ENCODE measurements at places on chromosomes 3 and 15.
A peak's percentile ranks its signal among the peaks of the same experiment; 100 is the strongest.

DNA sequence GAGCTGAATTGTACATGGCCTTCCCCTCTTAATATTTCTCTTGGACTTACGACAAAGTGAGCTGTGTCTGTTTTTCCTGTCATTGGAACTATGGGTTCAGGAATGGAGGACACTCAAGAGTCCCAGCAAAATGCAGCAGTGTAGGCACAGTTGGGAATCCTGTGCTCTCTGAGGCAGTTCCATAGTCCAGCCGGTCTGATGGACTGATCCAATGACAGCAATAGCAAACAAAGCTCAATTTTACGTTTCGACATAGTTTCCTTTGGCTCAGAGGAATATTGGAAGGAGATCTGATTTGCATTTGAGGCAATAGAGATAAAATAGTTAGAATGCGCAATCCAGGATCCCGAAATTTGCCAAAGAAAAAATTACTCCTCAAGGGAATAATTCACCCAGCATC, 276.9 kb upstream of the CNTN3 start:
- no peak for DNase-seq

DNA sequence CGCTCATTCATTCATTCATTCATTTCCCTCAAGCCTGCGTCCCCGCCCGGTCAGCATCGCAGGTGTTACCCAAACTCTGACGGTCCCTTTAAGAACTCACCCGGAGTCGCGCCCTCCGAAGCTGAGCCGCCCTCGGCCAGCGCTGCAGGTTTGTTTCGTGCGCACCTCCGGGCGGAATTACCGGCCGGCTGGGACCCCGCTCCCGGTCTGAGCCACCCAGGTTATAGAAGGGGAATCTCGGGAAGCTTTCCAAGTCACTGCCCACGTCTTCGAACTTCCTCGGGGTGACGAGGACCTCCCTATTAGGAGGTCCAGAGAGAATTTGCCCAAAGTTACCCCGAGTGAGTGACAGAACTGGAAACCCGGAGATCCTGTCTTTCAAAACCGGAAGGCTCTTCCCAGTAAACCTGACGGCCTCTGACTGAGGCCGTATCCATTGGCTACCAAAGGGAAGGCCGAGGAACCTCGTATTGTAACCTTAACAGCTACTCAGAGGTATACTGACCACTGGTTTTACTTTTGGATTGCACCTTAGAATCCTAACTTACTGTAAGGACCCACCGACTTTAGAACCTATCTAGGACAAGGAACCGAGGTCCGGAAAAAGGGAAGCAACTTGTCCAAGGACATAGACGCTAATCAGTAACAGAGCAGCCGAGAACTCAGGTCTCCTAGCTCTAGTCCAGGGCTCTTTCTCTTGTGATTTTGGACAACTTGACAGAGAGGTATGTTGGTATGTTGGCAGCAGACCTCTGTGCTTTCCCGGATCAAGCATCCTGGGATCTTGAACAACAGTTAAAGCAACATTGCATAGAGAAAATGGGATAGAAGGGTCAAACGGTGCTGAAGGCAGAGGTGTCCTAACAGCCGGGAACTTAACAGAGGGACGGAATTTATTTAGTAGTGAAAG, 788 bp upstream of the DLG1 start:
- DNase-seq = peak; percentile 5

DNA sequence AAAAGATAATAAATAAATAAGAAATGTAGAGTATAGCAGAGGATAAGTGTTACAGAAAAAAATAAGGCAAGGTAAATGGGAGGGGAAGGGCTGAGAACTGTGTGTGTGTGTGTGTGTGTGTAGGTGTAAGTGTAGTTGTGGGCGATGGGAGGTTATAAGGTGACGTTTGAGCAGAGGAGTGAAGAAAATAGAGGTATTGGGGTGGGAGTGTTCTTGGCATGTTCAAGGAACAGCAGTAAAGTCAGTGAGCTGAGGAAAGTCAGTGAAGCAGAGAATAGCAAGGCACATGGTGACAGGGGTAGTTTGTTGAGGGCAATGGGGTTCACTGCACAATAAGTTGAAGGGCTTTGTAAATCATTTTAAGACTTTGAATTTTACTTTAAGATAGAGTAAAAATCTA, 30.9 kb upstream of the ZNF148 start:
- DNase-seq = no peak

DNA sequence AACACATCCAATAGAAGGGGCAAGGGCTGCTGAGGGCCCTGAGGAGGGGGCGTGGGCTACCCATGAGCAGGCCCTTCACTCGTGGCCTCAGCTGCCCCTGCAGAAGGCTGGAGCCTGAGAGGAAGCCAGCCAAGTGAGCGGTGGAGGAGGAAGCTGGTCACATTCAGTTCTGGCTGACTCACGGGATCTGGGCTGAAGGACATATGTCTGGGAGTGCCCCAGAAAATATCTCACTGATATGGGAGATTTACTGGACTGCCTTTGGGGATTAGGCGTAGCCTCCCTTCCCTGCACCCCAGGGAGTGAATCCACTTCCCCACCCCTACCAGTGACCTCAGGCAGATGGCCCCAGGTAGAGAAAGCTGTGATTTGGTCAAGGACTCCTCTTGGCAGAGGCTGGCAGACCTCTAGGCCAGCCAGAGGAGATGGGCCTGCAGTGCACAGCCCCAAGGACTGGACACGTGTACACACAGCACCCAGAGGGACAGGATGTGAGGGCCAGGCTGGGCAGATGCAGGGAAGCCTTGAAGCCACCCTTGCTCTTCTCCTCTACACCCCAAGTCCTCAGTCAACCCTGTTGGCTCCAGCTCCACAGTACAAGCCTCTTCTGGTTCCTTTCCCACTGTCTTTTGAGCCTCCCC, 14.2 kb upstream of the ANKDD1A start:
- DNase-seq = no peak

DNA sequence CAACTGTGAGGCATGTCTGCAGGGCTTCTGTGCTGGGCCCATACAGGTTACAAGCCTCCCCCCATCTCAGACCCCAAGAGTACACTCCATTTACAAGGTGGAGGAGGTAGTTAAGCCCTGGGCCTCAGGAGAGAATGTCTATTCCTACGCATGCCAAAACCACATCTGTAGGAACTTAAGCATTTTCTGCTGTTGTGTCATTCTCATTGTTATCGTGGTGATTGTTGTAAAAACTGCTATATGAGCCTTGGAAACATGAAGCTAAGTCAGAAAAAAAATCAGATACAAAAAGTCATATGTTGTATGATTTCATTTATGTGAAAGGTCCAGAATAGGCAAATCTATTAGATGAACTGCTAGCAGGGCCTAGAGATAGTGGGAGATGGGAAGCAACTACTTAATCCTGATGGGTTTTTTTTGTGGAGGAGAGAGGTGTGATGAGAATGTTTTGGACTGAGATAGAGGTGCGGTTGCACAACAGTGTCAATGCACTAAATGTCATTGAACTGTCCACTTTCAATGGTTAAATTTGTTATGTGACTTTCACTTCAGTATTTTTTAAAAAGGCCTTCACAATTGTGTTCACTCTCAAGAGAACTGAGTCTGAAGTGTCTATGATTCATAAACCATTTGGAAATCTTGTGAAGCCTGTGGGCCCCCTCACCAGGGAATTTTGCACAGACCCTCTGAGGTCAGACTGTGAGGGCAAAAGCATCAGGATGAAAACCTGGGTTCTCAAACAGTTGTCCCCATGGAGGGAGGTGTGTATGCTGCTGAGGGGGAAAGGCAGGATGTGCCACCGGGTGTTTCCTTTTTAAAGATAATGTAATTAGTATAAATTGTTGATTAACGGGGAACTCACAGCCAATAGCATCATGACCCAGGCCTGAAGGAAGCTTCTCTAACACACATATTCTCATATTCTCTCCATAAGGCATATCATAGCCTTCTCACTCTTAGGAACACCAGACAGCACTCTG, 3.2 kb downstream of the RTP3 start:
- no peak for DNase-seq

DNA sequence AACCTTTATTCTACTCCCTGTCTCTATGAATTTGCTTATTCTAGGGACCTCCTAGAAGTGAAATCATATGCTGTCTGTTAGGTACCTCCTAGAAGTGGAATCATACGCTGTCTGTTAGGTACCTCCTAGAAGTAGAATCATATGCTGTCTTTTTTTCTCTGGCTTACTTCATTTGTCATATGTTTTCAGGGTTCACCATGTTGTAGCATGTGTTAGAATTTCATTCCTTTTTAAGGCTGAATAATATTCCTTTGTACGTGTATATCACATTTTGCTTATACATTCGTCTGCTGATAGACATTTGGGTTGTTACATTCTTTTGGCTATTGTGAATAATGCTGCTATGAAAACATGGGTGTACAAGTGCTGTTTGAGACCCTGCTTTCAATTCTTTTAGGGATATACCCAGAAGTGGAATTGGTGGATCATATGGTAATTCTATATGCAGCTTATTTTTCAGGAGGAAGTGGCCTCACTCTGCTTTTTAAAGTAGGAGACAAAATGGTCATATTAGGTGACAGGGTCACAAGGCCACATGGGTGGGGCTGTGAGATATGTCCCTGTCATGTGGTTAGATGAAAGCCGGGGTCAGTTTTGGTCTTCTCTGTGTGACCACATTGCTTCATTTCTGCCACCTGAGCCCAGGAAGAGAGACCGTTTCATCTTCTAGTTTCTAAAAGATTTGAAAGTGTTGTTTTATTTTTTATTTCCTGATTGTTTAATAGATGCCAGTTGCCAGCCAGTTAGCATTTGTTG, 76.7 kb downstream of the FLNB start:
- DNase-seq = no peak

GRCh38 chr3:155608228-155608920, 136.5 kb downstream of the PLCH1 start:
- DNase-seq = no peak

GRCh38 chr3:136731274-136731884, 20.8 kb downstream of the STAG1 start:
- no peak for DNase-seq

- DNase-seq = no peak
These were observed 583.0 kb upstream of the ROBO1 start for GRCh38 chr3:80350771-80351170.

- DNase-seq = no peak
These were observed 4.9 kb downstream of the CHAC1 start for GRCh38 chr15:40958146-40958545.

DNA sequence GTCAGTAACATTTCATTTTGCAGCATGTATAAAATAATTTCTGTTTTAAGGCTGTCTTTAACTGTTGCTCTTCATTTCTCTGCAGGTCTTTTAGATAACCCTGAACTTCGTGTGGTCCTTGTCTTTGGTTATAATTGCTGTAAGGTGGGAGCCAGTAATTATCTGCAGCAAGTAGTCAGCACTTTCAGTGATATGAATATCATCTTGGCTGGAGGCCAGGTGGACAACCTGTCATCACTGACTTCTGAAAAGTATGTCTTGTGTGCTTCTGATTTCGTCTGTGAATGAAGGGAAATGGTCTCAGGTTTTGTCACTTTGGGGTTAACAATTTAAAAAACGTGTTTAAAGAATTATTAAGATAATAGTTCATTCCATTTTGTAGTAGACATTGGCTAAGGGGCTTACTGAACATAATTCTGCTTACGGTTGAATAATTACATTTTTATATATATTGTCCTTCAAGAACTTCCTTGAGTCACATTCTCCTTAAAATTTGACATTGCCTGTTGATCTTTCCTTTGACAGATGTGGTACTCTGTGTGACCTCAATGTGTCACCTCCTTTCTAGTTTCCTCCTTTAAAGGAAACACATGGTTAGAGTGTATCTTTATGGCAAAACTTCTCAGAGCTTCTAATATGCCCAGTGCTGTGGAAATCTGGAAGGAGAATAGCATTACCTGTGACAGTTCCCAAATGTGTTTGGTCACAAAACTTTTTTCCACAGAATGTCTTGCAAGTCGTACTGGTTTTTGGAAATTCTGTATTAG, 26.3 kb downstream of the FBXO22 start:
- no peak for DNase-seq

GRCh38 chr3:165133188-165133899, 55.0 kb upstream of the SI start:
- DNase-seq = no peak

- DNase-seq = peak; percentile 19
These were observed 25.0 kb upstream of the BCL6 start for GRCh38 chr3:187770224-187770623.

DNA sequence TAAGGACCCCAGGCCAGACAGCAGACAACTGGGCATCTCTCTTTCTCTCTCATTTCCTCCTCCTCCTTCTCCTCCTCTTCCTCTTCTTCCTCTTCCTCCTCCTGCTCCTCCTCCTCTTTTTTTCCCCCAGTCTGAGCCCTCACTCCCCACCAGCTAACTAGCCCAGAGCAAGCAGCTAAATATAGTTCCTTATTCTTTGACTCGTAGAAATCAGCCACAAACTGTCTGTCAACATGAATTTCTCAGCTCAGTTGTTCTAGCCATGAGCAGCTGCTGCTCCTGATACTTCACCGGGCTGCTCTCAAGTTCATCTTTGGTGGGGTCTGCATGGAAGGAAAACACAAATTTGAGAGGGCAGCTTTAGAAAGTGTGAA, 19.2 kb upstream of the LOXL1 start:
- no peak for DNase-seq

DNA sequence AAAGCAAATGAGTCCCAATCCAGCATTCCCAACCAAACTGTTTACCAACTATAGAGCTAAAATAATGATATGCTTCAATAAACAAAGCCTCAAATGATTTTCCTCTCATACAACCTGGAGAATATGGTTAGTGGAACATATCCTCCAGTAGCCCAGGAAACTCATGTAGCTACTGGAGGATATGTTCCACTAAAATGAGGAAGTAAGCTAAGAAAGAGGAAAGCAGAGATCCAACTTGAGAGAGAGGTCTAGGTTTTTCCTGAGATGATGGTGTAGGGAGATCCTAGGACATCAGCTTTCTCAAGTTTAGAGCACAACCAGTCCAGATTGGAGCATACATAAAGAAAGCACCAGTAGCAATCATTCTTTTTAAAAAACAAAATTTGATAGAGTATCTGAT, 44.6 kb upstream of the SLC4A7 start:
- DNase-seq = no peak

GRCh38 chr3:117045143-117045542, 335.6 kb downstream of the TUSC7 start:
- DNase-seq = no peak

DNA sequence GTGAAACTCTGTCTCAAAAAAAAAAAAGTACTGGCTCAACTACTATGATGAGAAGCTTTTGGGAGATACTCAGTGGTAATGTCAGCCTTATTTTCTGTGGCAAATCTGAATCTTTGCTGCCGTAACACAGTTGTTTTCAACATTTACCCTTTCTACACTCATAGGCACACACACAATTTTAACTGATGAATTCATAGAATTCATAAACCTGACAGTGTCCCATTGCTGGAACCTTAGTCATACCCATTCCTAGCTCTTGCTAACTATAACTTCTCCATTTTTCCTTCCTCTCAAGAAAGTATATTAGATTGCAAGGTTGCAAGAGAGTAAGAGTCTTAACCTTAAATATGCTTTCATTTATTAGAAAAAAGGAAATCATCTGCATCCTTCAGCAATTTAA, 496.6 kb downstream of the FHIT start:
- no peak for DNase-seq

GRCh38 chr3:145259166-145259880, 901.7 kb downstream of the PLOD2 start:
- DNase-seq = no peak

DNA sequence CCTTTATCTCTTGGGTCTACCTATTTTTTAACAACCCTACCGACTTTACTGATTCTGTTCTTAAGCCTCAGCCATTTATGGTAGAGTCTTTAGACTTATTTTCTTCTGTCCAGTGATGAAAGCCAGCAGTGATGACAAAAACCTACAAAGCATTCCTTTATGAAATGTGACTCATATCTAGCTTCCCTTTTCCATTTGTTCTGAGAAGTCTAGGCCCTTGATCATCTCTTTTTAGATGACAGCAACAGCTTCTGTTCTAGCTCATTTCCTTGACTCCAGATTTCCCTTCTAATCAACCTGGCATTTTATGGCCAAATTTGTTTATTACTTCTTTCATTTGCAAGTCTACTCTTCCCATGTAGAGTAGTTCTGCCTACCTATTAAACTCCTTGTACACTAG, 36.1 kb downstream of the CFAP44 start:
- no peak for DNase-seq

Measured in T-helper 22 cell (primary cell).